ENCODE measurements at places on chromosomes 2 and 18.

DNA sequence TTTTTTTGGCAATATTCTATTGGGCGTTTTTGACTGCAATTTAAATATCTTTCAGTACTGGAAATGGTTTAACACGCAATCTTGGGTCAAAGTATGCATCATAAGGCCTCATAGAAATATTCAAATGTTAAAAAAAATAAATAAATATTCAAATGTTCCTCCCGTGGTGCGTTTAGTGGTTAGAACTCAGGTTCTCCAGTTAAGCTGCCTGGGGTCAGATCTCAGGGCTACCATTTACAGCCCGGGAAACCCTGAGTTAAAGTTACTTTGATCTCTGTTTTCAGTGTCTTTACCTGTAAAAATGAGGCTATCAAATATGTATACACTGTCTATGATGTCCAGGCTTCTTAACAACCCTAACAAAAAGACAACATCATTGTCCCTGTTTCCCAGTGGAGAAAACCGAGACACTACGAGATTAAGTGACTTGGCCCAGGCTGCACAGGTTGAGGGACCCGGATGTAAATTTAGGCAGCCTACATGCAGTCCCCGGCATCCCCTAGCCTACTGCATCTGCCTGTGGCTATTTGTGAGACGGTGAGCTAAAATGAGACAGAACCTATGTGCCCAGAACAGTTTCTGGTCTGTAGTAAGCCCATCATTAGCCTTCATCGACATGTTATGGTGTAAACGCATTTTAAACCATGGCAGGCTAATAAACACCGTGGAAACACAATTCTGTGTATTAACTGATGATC lies 1.7 kb downstream of the FHL2 start:
- DNase-seq: no peak

GRCh38 chr2:38465789-38466127 lies 88.7 kb upstream of the ATL2 start:
- DNase-seq: no peak

DNA sequence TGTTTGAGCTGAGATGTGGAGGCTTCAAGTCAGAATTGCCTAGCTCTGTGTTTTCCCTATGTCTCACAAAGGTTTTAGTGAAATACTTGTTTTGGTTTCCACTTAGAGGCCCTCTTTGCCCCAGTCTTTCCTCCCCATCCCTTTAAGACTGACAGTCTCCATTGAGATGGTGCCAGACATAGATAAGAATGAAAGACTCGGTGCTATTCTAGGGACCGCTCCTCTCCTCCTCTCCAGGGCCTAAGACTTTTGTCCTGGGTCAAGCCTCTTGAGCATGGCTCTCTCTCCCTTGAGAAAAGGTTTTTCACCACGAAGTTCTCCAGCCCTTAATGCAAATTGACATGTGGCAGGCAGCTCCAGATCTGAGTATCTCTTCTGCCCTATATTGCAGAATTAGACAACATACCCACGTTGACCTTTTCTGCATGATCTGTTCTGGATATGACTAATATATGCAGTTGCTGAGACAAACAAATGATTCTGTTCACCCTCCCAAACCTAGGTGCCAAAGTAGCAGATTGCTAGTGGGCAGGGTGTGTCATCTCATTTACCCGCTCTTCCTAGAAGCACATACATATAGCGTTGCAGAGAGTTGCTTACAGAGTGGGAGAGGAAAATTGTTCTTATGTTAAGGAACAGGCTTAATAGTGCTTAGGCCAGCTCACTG lies 47.5 kb upstream of the ACSL3 start:
- no peak for DNase-seq

DNA sequence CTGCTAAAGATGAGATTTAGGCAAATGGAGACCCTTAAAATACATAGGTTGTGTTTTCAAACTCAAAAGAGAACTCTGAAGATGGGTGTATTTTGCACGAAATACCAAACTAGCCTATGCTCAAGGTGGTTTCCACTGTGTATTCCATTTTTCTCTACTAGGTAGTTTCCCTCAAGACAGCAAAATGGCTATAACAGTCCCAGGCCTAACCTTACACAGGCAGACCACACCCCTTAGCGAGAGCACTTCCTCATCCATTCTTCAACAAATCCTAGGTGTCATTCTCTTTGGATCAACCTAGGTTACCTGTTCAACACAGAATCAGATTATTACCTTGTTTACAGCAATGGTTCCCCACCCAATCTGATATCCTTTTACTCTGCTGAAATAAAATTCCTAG lies 42.6 kb downstream of the HNRNPLL start:
- no peak for DNase-seq

GRCh38 chr2:197280015-197280702 lies 30.4 kb downstream of the ANKRD44 start:
- DNase-seq: no peak

DNA sequence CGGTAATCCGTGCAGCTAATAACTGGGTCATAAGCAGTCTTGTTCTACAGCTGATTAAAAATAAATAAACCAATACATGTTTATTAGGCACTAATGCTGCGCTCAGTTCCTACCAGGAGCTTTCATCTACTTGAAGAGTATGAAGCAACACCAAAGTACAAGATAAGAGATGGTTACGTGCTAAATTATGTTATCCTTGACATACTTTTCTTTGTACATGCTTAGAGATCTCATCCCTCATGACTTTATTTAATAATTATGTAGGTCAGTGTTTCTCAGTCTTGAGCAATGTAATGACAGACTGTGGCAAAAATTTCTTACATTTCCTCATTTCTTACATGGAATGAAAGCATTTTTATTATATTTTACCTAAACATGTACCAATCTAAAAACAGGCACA lies 54.6 kb upstream of the COBLL1 start:
- DNase-seq: no peak

GRCh38 chr2:178383718-178384117 lies 67.3 kb downstream of the PRKRA start:
- DNase-seq: no peak

DNA sequence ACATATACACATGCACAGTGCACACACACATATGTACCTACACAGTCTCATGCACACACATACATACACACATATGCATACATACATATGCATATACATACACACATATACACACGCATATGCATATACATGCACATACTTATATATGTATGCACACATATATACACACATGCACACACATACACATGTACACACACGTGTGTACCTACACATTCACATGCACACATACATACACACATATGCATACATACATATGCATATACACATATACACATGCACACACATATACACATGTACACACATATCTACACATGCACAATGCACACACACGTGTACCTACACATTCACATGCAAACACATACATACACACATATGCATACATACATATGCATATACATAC lies 100.3 kb upstream of the TWIST2 start:
- no peak for DNase-seq

DNA sequence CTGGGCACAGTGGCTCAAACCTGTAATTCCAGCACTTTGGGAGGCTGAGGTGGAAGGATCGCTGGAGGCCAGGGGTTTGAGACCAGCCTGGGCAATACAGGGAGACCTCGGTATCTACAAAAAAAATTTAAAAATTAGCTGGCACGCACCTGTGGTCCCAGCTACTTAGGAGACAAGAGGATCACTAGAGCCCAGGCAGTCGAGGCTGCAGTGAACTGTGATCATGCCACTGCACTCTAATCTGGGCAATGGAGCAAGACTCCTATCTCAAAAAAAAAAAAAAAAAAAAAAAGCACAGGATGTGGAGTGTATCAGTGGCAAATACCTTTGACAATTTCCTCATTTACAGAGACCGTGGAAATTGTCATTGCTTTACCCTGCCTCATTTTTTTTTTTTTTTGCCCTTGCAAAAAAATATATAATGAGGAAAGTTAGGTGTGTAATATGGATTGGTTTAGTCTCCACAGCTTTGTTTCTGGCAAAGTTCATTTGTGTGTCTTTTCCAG lies 20.9 kb upstream of the PPP1CB start:
- DNase-seq: no peak

DNA sequence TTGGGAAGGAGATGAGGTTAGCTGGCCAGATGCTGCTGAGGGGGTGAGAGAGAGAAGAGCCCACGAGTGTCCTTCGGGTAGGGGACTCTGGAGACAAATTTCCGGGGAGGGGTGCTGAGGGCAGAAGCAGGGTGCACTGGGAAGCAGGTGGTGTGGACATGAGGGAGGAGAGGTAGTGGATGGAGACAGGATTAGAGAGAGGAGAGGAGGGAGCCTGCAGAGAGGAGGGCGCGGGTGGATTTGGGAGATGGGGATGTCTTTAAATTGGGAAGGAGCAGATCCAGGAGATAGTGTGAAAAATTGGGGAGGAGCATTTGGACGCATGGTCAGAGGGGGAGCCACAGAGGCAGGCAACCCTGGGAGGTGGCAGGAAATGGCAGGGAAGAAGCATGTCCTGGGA lies 154.7 kb downstream of the DYSF start:
- no peak for DNase-seq

DNA sequence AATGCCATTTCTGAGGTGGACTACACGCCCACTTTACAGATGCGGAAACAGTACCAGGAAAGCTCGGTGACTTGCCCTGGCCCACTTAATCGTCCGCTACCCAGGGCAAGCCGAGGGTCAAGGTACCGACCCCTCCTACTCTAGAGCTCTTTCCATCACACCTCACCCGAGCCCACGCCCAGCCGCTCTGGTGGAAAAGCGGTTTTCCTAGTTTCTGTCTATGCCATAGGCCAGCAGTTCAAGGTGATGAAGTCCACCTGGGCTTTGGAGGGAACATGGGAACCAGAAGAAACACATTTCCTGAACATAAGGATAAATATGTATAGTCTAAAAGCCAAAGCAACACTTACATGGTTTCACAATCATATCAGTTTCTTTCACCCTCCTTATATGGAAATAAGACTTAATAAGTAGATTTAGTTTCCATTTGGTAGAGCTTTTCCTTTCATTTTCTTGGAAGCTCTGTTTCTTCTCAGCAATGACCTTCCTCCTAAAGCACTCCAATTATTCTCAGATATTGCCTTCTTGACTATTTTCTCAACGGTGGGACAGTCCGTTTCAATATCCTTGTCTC lies 567 bp downstream of the VWA3B start:
- no peak for DNase-seq

- DNase-seq: no peak
Observed at GRCh38 chr2:68388358-68388757, 23.3 kb downstream of the PLEK start.

- DNase-seq: no peak
Observed at GRCh38 chr2:202337151-202337550, 39.0 kb upstream of the BMPR2 start.

- no peak for DNase-seq
Observed at GRCh38 chr2:186467421-186467820, 18.6 kb upstream of the ZC3H15 start.

GRCh38 chr2:28956890-28957289 lies 24.2 kb upstream of the TOGARAM2 start:
- no peak for DNase-seq

DNA sequence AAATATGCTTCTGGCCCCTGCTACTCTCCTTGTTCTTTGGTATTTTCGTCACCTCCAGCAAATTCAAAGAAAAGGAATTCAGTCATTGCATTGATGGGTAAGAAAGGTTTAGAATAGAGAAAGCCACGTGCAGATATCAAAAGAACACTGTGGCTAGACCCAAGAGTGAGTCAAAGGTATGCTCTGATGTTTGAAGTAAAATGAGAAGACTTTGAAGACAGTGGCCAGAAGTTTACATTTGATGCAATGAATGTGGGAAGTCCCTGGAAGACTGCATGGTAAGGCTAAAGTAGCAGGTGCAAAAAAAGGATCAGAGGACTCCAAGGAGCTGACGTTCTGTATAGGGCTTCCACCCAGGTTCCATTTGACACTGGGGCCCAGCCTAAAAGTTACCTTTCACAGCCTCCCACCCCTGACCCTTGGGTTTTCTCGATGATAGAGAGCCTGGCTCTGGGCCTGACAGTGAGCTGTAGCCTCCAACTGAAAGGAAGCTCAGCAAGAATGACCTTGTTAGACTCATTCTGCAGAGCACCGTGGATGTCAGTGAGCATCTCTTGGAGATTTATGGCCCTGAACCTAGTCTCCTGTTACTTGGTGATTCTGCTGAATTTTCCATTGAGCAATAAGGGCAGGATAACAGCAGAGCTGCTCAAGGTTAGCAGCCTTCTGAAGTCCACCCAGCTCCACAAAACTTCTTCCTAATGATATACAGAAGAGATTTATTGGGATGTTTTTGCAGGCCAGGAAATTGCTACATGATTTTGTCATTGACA lies 223.7 kb upstream of the RBBP8 start:
- no peak for DNase-seq

- no peak for DNase-seq
Observed at GRCh38 chr2:29209551-29209950, 94.3 kb downstream of the CLIP4 start.

Measured in left renal pelvis (tissue), 4 donors.